Cardiac septum (tissue), 1 donor: ENCODE measurements at places on chromosomes 7 and 10.

GRCh38 chr10:100738055-100738827 lies 7.1 kb upstream of the PAX2 start:
- DNase-seq, result no peak

GRCh38 chr10:91724933-91725332 lies 73.3 kb upstream of the TNKS2 start:
- DNase-seq, result no peak

- DNase-seq, result no peak
Measured at GRCh38 chr10:452512-453426, 236.7 kb downstream of the DIP2C start.

DNA sequence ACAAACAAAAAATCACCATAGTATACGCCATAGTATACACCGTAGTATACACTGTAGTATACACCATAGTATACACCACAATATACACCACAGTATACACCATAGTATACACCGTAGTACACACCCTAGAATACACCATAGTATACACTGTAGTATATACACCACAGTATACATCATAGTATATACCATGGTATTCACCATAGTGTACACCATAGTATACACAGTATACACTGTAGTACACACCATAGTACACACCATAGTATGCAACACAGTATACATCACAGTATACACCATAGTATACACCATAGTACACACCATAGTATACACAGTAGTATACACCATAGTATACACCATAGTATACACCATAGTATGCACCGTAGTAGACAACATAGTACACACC lies 157.6 kb upstream of the ADARB2 start:
- no peak for DNase-seq

DNA sequence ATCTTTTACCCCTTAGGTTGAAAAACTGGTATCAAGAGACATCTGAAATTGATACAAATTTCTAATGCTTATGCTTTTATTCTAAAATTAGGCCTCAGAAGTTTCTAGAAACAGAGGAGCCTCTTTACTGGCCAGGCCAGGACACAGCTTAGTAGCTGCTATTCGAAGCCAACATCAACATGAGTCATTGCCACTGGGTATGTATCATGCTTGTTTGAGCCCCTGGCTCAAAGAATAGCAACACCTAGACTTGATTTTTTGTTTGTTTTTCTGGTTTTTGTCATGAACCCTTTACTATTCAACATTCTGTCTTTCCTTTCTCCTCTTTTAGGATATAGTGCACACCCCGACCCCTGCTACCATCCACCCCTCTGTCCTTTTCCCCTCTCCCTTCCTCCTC lies 90.9 kb upstream of the STK17A start:
- no peak for DNase-seq

- peak; percentile 57 for DNase-seq
Measured at GRCh38 chr10:114283091-114283490, 44.0 kb downstream of the VWA2 start.

- DNase-seq, result no peak
Measured at GRCh38 chr7:94087664-94088352, 83.7 kb upstream of the BET1 start.

DNA sequence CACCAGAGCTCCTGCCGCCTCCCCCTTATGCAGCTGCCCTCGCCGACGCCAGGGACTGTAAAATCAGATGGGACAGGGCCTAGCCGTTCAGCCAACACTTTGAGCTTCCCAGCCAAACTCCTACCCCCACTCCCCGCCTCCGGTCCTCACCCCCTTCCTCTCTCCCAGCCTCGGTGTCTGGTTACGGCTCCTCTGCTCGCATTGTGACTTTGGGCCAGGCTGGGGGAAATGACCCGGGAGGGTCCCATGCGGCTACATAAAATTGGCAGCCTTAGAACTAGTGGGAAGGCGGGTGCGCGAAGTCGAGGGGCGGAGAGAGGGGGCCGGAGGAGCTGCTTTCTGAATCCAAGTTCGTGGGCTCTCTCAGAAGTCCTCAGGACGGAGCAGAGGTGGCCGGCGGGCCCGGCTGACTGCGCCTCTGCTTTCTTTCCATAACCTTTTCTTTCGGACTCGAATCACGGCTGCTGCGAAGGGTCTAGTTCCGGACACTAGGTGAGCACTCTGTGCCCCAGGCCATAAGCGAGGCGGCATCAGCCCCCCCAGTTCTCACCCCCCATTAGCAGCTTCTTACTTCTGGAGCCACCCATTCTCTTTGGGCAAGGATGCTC lies at the start of gene KAZALD1:
TSS of gene KAZALD1 (plus strand) at position 366 of the 608 bp plus-strand sequence. CDS start 604 bp downstream, outside the sequence.
- DNase-seq, result no peak

DNA sequence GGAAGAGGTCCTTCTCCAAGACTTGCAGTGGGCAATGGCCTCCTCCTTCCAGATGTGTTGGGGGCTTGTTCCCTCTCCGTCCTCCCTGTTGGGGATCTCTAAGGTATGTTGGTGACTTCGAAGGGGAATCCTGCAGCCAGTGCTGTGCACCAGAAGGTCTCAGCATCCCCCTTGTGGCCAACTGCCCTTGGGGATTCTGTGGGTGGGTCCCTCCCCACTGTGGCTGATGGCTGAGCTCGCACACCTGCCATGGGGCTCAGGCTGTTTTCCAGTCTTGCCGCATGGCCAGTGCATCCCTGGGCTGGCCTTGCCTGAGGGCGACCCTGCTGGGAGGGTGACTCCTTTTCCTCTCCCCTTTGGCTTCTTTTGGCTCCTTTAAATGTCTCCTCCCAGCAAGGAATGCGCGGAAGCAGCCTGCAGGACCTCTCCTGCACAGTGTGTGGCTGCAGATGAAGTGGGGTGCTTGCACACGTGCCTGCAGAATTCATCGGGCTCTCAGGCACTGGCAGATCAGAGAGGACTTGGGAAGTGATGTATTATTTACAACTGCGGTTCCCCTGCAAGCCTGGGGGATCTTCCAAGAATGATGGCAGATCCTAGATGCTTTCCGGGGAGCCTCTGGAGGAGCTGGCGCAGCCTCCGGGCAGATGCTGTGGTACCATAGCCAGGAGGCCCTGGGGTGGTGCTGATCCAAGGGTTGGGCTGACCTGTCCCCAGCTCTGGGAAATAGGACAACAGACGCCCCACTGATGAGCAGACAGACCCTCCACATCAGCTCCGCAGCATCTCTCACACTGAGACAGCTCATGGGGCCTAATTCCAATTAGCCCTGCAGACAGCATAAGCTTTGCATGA lies 410.0 kb downstream of the TCERG1L start:
- DNase-seq, result no peak

GRCh38 chr10:71745664-71746250 lies 26.2 kb upstream of the C10orf105 start:
- no peak for DNase-seq

- no peak for DNase-seq
Measured at GRCh38 chr10:6802759-6803426, 222.8 kb upstream of the PRKCQ start.

DNA sequence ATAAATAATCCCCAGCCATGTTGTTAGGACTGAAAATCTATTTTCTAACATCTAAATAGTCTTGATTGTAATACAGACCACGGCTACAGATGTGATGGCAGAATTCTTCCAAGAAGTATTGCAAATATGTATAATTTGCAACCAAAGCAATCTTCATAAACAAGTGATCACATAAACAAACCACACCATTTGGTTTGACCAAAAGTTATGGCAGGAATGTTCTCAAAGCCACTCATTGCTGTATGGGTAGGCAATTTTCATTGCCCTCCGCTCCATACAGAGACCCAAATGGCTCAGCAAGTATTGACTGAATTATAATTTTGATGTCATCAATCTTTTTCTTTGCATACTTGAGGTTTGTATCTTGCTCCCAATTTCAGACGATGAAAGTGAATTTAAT lies 19.0 kb upstream of the RHOBTB1 start:
- no peak for DNase-seq

DNA sequence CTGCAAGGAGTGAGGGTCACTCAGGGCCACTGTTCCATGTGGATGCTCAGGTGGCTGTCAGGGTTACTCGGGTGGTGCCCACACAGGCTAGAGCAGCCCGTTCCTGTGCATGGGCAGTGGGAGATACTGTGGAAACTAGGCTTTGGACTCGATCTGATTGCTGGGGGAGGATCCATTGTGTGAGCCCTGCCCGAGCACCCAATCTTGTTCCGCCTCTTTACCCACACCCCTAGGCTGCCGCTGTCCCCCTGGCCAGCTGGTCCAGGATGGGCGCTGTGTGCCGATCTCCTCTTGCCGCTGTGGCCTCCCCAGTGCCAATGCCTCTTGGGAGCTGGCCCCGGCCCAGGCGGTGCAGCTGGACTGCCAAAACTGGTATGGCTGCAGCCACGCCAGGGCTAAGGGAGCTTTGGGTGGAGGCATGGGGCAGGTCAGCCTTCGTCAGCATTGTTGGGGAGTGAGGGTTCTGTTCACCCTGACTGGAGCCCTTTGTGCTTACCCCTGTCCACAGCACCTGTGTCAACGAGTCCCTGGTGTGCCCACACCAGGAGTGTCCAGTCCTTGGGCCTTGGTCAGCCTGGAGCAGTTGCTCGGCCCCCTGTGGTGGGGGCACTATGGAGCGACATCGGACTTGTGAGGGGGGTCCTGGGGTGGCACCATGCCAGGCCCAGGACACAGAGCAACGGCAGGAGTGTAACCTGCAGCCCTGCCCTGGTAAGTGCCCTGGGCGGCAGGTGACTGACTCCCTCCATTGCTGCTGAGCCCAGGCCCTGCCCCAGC lies 12.4 kb upstream of the ZNF862 start:
- DNase-seq, result peak; percentile 76

DNA sequence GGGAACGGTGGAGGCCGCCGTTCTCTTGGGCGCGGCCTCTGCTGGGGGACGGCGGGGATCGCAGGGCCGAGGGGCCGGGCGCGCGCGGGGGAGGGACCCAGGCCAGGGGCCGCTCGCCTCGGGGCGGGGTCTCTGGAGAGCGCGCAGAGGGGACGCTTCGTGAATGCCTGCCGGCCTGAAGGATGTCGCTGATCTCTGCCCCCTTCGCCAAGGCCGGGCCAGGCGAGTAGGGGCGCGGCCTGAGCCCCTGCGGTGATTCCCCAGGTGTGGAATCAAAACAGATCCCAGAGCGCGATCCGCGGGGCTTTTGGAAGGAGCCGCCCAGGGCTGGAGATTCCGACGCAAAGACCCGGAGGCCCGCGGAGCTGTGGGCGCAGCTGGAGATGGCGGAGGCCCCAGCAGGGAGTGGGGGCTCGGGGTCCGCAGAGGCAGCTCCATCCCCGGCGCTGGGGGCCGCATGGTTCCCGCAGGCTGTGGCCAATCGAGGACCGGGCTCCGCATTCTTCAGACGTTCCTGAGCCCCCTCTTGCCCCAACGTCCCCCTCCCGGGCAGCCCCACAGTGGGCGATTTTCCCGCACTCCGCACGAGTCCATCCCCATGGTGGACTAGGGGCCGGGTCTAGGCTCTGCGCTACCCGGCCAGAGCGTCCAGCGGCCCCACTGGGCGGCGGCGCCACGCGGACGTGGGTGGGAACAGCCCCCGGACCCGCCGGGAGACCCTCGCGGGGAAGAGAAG lies 166.0 kb downstream of the ACTR3B start:
- no peak for DNase-seq

DNA sequence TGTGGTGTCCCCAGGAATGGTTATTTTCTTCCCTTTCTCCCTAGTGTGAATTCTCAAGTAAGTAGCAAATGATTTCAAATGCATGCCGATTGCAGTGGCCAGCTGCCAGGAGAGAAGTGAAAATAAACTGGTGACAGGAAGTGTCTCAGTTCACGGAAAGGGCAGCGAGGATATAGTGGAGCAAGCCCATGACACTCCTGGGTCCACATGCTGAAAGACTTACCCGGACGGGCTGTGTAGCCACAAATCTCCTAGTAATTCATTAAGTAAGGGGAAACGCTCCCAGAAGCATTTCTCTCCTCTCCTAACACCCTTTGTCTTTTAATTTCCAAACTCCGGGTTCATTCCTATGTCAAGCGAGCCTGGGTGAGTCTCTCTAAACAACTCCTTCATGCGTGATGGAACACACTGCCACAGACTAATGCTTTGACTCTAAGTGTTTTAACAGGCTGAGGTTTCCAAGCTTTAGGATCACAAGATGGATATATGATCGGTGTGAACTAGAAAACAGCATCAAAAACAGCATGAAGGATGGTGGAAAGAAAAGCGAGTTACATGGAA lies 125.6 kb downstream of the CYP26A1 start:
- peak; percentile 80 for DNase-seq

GRCh38 chr7:44740055-44740454 lies 8.6 kb upstream of the ZMIZ2 start:
- DNase-seq, result no peak

DNA sequence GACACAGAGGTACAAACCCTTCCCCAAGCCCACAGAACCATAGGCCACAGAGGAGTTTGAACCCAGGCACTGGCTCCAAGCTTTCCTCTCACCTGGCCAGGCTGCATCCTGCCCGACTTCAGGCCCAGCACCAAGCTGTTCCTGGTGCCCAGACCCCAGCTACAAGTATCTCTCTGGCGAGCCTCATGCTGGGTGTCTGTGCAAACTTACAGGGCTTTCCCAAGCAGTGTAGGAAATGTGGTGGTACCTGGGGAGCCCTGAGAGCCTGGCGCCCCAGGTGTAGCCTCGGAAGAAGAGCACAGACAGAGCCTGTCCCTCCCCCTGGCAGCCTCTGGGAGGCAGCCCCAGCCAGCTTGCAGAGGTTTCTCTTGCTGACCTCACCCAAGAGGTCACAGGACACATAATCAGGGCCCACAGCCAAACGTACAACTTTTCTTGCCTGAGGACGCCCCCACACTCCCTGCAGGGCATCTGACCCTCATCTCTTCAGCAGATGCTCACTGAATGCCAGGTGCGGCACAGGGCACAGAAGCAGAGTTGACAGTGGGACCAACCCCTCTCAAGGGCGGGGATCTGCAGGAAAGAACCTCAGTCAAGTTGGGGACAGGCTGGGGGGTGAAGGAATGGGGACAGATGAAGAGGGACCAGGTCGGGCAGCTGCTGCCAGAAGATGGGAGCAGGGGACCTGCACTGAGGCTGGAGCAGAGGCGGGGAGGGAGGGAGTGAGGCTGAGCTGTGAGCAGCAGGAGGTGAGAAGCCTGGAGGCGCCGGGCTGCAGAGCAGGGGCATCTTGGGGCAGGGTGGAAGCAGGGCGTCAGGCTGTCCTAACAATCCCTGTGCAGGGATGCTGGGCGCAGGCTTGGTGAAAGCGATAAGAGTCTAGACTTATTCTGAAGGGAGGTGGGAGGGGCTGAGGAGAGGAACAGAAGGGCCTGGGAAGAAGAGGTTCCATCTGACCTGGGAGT lies 16.3 kb upstream of the MYL7 start:
- peak; percentile 50 for DNase-seq

GRCh38 chr7:6729492-6730342 lies 23.0 kb upstream of the ZNF12 start:
- peak; percentile 95 for DNase-seq

GRCh38 chr10:50528206-50528605 lies 95.5 kb downstream of the SGMS1 start:
- no peak for DNase-seq

DNA sequence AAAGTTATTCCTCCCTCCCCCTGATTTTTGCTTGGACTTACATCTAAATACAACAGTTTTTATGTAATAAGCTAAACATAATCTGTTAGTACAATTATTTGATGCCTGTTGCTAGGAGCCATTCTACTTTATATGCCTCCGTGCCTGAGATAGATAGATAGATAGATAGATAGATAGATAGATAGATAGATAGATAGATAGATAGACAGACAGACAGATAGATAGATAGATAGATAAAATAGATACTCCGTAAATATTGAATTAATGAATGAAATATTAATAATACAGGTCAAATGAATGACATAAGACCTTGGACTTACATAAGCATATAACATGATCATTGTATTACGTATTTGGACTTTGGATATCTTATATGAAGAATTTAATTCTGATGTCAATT lies 23.0 kb downstream of the NET1 start:
- no peak for DNase-seq
